Fibroblast of the aortic adventitia (primary cell): ENCODE measurements at places on chromosomes 3 and 15.

GRCh38 chr3:181791056-181791955 lies 79.6 kb downstream of the SOX2 start:
- DNase-seq: no peak

- DNase-seq: no peak
Measured at GRCh38 chr15:38049891-38050290, 115.5 kb downstream of the TMCO5A start.

- no peak for DNase-seq
Measured at GRCh38 chr3:420584-420983, 224.0 kb downstream of the CHL1 start.

DNA sequence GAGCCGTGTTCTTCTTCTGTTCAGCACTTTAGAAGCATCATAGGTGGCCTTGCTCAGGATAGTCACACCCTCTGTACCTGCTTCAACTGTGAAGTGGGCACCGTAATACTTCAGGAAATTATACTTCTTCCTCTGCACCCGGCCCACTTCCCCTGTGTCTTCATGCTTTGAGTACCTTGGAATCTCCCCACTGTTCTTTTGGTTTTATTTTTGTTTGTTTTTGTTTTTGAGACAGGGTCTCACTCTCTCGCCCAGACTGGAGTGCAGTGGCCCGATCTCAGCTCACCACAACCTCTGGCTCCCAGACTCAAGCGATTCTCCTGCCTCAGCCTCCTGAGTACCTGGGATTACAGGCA lies 1.7 kb downstream of the P2RY14 start:
- no peak for DNase-seq

DNA sequence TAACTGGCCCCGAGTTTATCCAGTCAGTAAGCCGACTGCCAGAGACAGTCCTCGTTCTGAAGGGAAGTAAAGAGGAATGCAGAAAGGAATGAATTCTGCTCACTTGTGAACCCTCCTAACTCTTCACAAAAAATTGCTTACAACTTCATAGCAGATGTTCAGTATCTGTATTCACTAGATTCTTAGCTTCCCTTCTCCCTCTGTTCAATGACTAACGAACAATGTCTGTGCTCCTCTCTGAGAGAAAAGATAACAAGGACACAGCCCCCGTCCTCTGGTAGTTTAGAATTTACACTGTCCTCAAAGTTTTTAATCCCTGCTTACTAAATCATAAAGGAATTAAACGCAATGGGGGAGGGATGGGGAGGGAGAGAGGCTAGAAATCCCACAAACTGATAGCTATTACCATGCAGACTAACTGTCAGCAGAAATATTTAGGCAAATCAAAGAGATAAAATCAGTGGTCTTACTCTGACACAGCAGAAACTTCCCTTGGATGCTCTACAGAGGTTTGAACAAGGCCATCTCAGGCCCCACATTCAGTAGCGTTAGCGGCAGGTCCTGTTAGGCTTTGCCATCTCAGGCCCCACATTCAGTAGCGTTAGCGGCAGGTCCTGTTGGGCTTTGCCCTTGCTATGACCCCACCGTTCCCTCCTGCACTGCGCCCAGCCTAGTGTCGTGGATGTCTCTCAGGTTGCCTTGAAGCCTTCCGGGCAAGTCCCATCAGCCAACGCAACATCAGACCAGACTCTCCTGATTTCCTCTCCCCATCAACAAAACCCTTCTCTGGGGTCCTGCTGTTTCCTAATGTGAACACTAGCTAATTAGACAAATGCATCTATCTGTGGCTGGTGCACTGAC lies 23.4 kb downstream of the NRROS start:
- peak; percentile 37 for DNase-seq

- DNase-seq: no peak
Measured at GRCh38 chr3:9278498-9278897, 29.1 kb upstream of the SRGAP3 start.

DNA sequence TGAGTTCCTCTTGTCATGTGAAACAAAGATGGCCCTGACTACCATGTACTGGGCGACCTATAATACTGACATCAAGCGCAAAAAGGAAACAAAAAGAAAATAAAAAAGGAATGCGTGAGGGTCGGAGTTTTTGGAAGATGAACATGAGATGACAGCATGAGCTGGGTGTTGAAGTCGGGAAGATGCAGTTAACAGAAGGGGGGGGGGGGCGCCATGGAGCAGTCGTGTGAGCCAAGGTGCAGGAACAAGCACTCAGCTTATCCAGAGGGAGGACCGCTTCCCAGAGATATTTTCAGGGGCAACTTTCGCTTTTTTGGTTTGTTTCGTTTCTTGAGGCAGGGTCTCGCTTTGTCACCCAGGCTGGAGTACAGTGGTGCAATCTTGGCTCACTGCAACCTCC lies 110.2 kb downstream of the RORA start:
- DNase-seq: no peak

- no peak for DNase-seq
Measured at GRCh38 chr15:42504631-42505030, 9.2 kb downstream of the SNAP23 start.

GRCh38 chr15:68819495-68820294 lies 1.0 kb downstream of the ANP32A start:
- DNase-seq: peak; percentile 57
